NCI-H526 (cell line): ENCODE measurements at places on chromosomes 2 and 18.

DNA sequence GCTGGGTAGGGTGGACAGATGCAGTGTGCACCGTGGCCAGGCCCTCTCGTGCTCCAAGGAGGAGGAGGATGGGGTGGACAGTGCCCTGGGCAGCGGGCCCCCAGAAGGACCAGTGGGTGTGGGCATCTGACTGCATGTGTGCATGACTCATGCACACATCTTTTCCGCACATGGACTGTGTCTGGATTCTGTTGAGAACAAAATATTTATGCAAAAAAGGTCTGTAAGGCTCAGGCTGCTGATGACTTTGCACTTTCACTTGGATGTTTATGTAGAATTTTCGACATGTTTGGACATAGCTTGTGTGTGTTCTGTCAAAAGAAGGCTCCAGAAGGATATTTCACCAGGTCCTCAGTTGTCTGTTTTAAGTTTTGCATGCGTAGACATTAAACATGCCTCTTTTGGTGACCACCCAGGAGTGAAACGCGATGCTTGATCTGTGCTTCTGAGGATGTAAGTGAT is 45.6 kb downstream of the MTCL1 start:
- DNase-seq, result no peak

DNA sequence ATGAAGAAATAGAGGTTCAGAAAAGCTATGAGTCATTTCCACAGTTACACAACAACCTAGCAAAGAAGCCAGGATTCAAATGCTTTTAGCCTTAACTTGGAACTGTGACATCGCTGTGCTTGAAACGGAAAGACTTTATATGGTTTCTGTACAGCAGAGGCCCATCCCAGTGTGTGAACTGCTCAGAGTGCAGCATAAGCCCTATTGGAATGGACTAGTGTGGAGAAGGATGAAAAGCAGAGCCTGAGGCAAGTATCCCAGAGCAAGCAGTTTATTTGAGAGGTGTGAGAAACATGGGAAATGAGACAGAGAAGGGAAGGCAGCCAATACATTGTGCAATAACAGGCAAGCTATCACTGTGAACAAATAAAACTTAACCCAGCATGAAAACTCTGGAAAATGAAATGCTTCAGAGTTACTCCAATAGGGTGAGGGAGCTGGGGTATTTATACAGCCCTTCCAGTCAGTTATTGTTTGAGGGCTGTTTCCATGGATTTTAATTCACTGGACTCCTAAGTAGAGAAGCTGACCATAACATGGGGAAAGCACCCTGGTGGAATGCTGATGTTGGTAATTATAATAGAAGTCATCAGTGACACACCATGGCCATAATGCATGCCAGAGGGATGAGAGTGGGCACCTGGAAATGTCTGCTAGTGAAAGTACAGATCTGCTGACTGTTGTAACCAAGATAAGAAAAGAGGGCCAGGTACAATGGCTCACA is 254.0 kb upstream of the POU3F3 start:
- DNase-seq, result no peak

DNA sequence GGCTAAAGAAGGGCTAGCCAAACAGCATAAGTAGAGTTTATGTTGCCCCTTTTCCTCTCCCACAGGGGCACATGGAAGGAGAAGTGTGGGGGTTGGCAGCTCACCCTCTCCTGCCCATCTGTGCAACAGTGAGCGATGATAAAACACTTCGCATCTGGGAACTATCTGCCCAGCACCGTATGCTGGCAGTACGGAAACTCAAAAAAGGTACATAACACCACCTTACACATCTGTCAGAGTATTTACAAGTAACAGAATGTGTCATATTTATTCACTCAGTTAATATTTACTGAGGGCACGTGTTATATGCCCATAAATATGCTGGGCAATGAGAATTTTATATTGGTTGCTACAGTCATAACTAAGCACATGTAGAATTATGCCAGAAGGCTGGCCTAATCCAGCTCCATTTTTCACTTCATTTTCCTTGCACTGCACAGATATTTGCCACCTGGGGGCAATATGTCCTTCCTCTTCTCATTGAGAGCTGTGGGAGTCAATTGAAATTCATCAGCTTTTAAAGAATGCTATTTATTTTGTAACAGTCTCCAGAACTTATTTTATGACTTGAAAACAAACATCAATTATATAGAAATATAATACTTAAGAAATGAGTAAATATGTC is 150.6 kb downstream of the RTN4 start:
- DNase-seq, result peak; percentile 58

DNA sequence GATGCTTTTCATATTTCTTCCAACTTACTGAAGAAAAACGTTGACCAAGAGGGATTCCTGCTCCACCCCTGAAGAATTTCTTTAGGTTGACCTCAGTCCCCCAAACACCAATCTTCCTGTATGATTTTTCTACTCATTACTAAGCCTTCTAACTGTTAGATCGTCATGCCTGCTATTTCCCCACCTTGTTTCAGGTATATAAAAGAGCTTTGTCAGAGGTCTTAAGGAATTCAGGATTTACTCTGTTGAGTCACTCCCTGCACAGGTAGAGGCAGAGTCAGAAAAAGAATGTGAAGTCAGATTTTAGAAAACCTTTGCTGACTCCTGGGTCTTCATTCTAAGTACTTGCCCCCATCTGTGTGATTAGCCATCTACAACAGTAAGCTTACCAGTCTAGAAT is 83.8 kb upstream of the NOSTRIN start:
- no peak for DNase-seq

- no peak for DNase-seq
Observed at GRCh38 chr2:37394796-37395555, 50.5 kb downstream of the QPCT start.

- DNase-seq, result no peak
Observed at GRCh38 chr2:226313060-226313459, 486.6 kb downstream of the IRS1 start.

DNA sequence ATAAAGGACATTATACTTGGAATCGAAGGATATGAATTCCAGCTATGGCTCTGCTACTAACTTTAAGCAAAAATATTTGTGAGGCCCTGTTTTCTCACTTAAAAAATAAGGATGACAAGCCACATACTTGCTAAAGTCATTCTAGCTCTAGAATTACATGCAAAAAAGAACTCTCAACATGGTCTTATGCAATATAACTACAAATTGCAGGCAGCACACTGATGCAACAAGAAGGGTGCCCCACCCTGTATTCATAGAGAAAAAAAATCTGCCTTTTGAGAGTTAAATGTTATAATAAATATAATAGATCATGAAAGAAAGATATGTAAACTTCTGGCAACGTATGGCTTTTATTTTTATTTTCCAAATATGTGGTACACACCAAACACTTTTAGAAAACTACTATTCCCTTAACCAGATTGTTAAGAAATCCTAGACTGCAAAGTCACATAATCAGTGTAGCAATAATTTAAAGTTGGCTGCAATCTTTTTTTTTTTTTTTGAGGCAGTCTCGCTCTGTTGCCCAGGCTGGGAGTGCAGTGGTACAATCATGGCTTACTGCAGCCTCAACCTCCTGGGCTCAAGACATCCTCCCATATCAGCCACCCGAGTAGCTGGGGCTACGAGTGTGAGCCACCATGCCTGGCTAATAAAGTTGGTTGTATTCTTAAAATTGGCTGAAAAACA is 40.2 kb upstream of the WDSUB1 start:
- DNase-seq, result no peak

GRCh38 chr2:84849271-84849952 is 31.5 kb downstream of the TRABD2A start:
- DNase-seq, result no peak

- no peak for DNase-seq
Observed at GRCh38 chr2:151630372-151630771, 103.9 kb downstream of the NEB start.

GRCh38 chr2:68667371-68667770 is 24.0 kb downstream of the PROKR1 start:
- DNase-seq, result no peak

- DNase-seq, result peak; percentile 16
Observed at GRCh38 chr2:10188211-10188610, 65.7 kb downstream of the RRM2 start.

- DNase-seq, result no peak
Observed at GRCh38 chr2:130796290-130796689, 40.4 kb upstream of the ARHGEF4 start.

- no peak for DNase-seq
Observed at GRCh38 chr2:162198239-162198638, 45.0 kb downstream of the FAP start.

DNA sequence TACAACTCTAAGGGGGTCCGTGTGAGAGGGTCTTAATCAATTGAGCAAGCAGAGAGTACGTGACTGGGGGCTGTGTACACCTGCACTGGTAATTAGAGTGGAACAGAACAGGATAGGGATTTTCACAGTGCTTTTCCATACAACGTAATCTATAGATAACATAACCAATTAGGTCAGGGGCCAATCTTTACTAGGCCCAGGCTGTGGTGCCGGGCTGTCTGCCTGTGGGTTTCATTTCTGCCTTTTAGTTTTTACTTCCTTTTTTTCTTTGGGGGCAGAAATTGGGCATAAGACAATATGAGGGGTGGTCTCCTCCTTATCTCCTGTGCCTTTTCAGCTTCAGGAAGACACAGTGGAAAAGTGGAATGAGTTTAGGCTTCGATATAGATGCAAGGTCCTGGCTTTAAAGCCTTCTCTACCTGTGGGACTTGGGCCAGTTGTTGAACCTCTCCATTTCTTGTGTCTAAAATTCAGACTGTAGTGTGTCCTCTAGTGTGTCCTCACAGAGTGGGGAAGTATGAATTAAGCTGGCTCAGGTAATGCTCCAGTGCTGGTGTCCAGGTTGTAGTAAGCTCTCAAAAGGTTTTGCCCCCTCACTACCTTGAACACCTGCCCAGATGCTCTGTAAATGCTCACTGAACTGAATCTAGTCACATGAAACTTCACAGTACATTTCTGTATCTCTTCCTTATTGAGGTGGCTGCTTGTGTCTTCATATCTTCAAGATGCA is 422.8 kb downstream of the SETBP1 start:
- no peak for DNase-seq

GRCh38 chr2:207353836-207354235 is 175.9 kb upstream of the CREB1 start:
- DNase-seq, result no peak

DNA sequence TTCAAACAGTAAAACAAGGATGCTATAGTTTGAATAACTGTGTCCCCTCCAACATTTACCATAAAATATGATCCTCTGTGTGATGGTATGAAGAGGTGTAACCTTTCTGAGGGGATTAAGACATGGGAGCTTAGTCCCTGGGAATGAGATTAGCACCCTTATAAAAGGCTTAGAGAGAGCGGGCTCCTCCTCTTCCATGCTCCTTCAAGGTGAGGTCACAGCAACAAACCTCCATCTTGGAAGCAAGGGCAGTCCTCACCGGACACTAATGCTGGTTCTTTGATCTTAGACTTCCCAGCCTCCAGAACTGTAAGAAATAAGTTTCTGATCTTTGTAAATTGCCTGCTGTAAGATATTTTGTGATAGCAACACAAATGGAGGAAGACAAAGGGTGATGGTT is 700.3 kb downstream of the TMEM182 start:
- no peak for DNase-seq

- DNase-seq, result no peak
Observed at GRCh38 chr18:62485684-62486083, 37.1 kb upstream of the ZCCHC2 start.

DNA sequence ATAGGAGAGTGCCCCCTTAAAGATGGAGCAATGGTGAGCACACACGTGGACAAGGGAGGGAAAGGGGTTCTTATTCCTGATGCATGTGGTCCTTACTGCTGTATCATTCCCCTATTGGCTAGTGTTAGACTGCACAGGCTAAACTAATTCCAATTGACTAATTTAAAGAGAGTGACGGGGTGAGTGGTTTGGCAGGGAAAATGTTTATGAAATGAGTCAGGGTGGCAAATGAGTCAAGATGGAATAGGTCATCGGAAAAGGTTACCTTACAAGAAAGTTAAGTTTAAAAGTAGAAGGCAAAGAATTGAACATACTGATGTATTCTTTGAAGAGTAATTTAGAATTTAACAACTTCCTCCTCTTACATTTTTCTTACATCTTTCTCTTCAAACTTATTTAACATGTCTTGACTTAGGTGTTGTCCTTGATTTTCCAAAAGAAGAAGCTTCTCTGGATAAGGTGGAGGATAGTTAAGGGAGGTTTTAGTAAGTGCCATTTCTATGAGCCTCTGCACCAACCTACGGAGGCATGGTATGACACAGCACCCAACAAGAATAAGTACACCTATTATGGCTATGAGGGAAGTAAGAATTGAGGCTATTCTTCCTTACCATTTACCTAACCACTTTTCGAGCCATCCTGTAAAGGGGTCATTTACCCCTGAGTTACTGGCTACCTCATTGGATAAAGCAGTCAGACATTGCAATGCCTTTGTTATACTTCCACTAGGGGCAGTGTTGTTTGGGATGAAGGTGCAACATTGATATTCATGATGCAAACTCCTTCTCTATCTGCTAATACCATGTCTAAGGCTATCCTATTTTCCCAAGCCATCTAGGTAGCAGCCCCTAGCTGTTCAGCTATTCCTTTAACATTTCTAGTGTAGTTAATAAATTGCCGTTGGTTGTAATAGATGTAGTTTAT is 1345.8 kb upstream of the LRRTM1 start:
- DNase-seq, result peak; percentile 5

DNA sequence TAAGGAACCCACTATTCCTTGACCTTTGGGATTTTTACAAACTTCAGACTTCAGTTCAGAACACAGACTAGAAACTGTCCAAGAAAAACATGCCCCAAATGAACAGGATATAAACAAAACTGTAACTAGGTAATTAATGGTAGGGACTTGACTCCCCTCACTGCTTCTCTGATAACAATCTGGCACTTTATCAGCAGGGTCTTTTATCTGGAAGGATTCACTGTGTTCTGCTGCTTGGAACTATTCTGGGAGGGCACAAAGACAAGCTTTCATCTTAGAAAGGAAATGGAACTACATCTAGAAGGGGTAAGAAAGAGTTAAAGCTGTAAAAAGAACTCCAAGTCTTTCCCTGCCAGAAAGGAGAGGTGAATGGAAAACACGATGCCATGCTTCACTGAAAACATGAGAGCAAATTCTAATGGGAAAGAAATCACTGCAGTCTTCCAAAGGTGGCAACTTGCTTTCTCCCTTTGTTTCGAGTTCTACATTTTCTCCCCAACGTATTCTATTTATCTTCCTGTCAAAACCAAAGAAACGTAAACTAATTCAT is 181.2 kb downstream of the THADA start:
- no peak for DNase-seq

DNA sequence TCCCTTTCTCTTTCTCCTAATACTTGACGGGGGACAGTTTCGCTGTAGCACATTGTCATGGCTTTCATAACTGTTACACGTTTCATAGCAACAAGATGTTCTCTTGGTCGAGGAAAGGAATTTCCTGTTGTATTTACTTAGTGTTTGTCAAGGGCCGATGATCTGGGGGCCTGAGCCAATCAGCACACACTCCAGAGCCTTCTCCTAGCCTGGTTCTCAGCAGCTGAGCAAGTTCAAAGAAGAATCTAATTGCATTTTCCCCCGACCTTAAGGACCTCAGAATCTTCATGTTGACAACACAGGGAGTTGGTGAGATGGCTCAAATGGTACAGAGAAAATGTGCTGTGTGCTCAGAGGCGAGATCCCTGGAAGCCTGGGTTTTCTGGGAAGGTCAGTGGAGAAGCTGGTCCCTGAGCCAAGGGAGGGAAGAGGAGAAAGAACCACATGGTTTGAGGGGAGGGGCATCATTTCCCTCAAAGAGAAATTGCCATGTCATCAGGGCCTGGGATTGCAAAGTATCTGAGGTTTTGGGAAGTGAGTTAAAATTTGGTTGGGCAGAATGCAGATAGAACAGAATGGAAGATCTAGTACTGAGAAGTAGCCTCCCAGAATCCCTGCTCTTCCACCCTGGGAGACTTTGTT is 76.9 kb upstream of the AGAP1 start:
- no peak for DNase-seq
